Astrocyte of the spinal cord (primary cell): ENCODE measurements at places on chromosomes 13 and 19.
A peak's percentile ranks its signal among the peaks of the same experiment; 100 is the strongest.

DNA sequence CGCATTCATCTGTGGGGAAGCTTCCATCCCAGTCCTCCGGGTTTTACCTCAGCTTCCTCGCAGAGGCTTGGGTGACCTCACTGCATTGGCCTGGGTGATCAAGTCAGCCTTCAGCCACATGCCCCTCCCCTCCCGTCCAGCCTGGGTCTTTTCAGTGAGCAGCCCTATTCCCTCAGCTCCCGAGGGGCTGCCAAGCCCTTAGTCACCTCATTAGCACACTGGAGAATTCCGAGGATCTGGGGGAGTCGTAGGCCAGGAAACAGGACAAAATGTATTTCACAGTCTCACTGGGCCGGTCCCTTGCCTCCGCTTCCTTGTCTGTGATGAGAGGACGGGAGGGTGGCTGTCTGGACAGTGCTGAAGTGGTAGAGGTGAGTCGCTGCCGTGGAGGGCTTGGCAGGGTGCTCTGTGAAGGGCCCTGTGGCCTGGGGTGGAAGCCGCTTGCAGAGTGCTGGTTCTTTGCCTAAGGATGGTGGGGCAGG is 19.9 kb downstream of the KDM4B start:
- peak; percentile 83 for DNase-seq

- DNase-seq, result no peak
Observed at GRCh38 chr19:57242821-57243220, 2.4 kb downstream of the ZNF805 start.

DNA sequence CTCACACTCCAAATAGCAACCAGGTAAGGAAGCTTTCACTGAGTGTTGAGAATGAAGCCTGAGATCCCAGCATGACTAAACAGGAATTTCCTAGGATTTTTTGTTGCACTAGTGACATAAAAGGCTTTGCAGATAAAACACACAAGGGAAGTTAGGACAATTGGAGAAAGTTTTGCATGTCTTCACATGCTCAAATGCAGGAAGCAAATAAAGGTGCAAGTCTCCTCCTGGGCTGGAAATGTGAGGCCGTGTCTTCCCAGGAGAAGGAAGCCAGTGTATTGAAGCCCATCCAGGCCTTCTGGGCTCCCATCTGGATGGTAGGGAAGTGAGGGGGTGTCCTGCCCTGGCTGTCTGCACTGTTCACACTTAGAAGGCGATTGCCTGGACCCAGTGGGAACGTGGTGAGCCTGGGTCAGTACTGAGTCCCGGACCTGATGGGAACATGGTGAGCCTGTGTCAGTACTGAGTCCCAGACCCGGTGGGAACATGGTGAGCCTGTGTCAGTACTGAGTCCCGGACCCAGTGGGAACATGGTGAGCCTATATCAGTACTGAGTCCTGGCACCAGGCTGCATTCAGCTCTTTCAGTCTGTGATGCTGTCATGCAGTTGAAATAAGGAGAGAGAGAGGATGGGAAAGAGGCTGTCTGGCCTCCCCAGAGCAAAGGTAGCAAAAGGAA is 38.7 kb downstream of the SIAH3 start:
- no peak for DNase-seq

DNA sequence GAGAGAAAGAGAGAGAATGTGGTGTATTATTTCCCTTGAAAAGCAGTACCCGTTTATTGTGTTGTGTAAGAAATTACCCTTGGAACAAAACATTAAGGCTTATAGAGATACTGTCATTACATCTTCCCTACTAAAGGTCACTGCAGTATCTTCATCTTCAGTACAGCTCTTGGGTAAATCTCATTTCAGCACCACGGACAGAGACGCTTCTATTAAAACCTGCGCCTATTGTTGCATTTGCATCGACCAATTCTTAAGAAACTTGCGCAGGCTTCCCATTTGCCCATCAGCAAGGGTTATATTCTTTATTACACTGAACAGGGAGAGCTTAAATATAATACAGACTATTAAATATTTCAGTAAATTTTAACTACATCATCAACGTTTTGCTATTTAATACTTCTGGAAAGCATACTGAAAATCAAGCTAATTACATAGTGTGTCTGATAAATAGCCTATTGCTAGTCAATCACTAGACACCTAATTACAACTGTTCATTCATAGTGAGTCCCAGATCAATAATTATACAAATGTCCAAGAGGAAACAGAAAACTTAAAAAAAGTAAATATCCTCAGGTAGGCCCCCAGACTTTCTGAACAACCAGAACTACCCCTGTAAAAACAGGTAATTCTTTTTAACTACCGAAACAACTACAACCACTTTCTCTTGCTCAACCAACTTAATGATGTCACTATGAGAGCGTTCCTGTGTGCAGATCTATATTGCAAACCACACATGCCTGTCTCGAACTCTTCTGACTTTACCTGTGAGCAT is 350.6 kb downstream of the LIG4 start:
- peak; percentile 78 for DNase-seq

- DNase-seq, result no peak
Observed at GRCh38 chr13:57846600-57847173, 215.1 kb downstream of the PCDH17 start.

GRCh38 chr13:43244481-43244880 is 221.1 kb downstream of the DNAJC15 start:
- no peak for DNase-seq

- peak; percentile 86 for DNase-seq
Observed at GRCh38 chr19:18436671-18437490, 1.1 kb downstream of the ISYNA1 start.

DNA sequence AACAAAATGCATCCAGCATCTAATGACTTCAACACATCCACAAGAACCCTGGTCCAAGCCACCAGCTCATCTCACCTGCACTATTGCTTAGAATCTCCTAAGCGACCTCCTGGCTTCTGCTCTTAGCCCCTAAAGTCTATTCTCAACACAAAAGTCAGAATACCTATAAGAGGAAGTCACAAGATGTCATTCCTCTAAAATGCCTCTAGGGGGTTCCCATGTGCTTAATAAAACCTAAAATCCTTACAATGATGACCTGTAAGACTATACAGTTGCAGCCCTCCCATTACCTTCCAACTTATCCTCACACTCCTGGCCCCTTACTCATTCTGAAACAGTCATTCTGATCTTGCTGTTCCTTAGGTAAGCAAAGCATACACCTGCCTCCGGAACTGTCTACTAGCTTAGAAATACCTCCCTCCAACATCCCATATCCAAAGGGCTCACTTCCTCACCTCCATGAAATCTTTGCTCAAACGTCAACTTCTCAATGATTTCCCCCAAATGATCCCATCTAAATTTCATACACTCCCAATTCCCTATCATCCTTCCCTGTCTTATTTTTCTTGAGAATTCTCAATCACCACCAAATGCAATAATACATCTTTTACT is 10.0 kb downstream of the ATP7B start:
- peak; percentile 54 for DNase-seq

GRCh38 chr19:40465025-40465556 is 454 bp downstream of the BLVRB start:
- peak; percentile 63 for DNase-seq

GRCh38 chr13:90187478-90188350 is 1159.8 kb upstream of the MIR17HG start:
- DNase-seq, result no peak

DNA sequence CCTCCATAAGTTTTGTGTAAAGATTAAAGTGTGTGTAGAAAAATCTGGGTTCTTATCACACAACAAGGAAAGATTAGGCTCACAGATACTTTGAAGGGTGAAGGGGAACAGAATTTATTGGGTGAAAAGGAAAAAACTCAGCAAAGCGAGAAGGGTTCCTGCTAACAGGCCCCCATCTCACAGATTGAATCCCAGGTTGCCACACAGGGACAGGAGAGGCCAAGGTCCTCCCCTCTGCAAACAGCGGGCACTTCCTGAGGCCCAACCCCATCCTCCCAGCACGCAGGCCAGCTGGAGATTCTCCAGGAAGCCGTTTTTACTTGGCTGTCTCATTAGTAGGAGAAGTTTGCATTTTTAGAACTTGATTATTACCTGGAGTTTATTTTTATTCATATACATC is 15.2 kb upstream of the ERCC5 start:
- no peak for DNase-seq

DNA sequence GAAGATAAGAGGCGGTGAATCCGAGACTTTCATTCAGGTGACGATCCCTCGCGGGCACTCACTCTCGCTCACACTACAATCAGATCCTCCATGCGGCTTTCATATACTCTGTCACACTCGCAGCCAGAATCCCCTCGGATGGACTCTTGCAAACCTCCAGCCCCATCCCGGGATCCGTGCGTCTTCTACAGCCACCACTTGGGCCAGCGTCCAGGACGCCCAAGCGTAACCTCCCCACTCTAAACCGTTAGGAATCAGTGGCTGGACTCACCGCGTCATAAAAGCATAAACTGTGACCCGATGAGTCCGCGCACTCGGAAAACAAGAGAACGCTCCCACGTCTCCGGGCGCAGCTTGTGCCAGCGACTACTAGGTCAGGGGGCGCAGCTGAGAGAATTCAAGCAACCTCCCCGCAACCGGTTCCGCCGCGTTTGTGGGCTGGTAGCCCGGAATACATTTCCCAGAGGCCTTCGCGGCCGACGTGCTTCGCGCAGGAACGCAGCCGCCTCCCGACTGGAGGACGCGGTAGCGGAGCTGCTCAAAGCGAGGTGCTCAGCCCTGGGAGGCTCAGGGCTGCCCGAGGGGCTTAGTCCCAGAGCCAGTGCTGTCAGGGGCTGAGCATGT is 27.6 kb downstream of the ZNF607 start:
- peak; percentile 86 for DNase-seq

DNA sequence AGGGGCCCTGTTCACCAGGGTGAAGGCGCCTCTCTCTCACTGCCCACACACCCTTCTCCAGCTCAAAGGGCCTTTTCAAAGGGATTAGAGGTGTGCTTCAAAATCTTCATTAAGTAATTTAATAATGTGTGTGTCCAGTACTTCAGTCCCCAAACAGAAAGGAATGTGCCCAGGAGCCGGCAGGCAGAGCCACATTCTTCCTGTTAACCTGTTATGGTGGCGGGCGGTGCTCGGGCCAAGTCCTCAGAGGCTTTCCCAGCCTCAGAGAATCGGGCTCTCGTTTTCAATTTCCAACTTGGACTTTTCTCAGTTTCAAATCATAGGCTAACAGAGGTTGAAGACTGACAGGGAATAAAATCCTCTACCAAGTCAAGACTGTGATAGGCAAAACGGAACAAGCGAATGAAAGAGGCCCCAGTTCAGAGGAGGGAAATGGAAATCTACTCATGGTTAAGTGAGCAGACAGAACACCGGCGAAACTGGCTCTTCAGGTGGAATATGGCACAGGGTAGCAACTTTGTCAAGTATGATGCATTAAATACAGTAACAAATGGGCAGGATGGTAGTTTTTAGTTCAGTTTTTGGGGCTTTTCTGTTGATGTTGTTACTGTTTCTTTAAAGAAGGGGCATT is 68.6 kb downstream of the FOXO1 start:
- DNase-seq, result no peak

DNA sequence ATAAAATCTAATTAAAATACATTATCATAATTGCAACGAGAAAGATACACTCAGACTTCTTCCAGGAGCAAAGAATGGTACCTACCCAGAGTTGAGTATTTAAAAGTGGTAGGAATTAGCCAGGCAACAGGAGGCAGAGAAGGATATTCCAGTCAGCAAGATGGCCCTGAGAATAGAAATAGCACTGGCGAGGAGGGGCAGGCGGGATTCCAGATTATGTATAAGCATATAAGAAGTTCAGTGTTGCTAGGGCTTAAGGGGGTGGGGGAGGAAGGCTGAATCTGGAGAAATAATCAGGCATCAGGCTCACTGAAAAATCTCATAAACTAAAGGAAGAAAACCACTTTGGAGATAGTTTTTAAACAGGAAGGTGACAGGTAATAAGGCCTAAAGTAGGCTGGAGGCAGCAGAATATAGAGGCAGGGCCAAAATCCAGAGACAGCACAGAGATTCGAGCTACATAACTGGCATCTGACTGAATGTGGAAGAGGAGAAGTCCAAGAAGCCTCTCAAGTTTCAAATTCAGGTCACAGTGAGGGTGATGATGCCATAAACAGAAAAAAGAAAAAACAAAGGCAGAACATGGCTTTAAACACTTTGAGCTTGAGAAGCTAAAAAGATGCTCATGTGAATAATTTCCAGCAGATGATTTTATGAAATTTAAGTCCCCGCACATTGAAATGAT is 7.5 kb downstream of the KPNA3 start:
- DNase-seq, result no peak

DNA sequence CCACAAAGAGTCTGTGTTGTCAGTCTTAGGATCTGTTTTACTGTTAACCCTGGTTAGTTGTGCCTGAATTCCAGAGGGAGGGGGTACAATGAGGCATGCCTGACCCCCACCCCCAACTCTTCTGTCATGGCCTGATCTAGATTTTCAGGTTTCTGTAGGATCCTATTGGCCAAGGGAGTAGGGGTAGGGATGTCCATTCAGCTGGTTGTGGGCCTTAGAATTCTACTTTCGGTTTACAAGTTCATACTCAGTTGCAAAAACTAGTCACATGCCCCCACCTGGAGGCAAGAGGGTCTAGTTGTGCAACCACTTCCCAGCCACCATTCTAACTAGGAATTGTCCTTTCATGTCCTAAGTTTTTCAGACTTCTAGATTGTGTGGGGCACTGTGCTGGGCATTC is 94.3 kb upstream of the MBNL2 start:
- no peak for DNase-seq

- DNase-seq, result no peak
Observed at GRCh38 chr13:31605076-31605860, 134.1 kb upstream of the RXFP2 start.

GRCh38 chr13:43544631-43545030 is 242.1 kb downstream of the ENOX1 start:
- no peak for DNase-seq

DNA sequence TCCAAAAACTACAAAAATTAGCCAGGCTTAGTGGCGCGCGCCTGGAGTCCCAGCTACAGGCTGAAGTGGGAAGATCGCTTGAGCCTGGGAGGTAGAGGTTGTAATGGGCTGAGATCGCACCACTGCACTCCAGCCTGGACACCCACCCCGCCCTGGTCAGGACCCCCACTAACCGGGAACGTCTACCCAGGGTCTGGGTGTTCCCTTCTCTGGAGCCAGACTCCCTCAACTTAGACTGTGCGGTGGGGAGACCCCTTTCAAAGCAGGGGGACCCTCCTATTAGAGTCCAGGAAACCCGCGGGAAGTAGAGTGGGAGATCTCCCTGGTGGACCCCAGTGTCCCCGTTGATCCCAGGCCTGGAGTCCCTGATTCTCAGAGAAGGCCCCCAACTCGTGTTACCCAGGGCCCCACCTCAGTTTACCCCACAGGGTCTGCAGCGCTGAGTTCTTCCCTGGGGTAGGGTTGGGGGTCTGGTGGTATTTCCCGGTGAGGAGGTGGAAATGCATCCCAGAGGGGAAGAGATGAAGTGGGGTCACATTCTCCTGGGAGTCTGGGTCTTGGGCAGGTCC is 6.1 kb upstream of the ARRDC2 start:
- DNase-seq, result no peak

- DNase-seq, result no peak
Observed at GRCh38 chr19:4372165-4373012, 28.0 kb downstream of the SH3GL1 start.

GRCh38 chr19:31705656-31706055 is 356.4 kb upstream of the TSHZ3 start:
- DNase-seq, result no peak

- DNase-seq, result no peak
Observed at GRCh38 chr13:111873676-111874178, 193.2 kb upstream of the SOX1 start.
